ENCODE measurements at places on chromosomes 13 and 19.
A peak's percentile ranks its signal among the peaks of the same experiment; 100 is the strongest.

- peak; percentile 13 for DNase-seq
Measured at GRCh38 chr13:97067017-97067895, 73.0 kb upstream of the OXGR1 start.

DNA sequence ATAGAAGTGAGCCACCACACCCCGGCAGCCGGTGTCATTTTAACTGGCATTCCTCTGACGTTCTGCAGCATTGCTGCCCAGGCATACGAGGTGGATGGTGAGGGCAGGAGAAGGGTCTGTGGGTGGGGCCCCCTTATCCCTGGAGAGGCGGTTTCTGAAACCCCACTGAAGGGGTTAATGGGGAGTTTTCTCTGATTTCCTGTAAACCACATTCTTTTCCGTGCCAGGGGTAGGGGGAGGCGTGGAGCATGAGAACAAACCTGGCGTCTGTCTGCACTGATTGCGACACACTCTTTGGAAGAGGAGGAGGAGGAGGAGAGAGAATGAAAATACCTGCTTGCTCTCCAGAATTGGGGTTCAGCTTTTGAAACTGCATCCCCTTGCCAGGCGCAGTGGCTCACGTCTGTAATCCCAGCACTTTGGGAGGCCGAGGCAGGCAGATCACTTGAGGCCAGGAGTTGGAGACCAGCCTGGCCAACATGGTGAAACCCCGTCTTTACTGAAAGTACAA, 2.7 kb upstream of the C3 start:
- peak; percentile 83 for DNase-seq

DNA sequence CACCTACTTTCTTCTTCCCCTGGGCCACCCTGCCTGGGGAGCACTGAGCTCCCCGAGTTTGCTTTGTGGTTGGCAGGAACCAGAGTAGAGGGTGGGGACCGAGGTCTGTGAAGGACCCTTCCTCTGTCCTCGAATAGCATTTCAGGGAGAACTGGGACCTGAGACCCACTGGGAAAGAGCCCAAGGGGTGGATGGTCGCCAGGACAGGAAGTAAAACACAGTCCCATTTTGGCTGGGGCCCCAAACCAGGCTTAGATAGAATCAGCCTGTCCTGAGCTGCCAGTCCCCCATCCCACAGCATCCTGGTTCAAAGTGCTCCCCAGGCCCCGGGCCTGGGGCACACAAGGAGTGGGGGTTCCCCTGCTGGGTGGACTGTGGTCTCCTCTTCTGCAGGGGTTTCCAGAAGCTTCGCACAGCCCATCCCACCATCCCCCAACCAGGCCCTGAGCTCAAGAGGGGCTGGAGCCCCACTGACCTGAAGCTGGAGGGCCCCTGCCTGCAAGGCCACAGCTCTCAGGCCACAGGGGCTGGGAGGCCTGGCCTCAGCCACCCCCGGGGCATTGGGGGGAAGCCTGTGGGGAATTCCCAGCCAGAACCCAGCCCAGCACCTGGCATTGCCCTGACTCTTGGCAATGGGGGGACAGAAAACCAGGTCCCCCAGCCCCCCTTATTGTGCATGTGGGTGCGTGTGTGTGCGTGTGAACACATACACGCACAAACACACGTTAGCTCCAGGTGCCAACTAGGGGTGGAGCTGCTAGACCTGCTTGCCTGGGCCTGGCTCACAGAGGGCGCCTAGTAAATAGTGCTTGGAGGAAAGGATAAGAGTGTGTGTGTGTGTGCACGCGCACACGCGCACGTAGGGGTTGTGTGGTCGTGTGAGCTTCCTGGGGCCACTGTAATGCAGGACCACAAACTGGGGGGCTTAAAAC, 995 bp upstream of the MKNK2 start:
- DNase-seq = no peak

DNA sequence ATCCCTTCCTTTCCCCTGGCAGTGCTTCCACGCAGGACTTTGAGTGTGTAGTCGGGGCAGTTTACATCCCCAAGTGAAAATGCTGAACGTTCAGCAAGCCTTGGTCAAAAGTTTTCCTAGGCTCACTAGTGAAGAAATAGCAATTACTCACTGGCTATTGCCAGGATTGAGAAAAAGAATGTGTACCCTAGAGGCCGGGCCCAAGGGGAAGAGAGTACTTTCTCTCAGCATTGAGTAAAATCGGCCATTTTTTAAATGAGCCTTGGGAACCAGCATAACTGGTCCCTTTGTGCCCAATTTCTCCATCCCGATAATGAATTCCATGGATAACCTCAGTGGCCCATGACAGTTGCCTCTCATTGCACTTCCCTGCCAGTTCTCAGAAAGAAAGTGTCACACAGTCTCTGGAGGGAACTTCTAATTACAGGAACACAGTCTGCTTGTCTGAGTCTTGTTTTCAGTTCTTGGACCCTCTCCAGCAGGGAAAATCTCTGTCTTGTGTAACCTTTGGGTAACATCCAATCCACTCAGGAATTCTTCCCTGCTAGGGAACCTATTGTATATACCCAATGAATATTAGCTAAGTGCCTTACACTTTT, 7.3 kb upstream of the OR7D2 start:
- DNase-seq = peak; percentile 16

DNA sequence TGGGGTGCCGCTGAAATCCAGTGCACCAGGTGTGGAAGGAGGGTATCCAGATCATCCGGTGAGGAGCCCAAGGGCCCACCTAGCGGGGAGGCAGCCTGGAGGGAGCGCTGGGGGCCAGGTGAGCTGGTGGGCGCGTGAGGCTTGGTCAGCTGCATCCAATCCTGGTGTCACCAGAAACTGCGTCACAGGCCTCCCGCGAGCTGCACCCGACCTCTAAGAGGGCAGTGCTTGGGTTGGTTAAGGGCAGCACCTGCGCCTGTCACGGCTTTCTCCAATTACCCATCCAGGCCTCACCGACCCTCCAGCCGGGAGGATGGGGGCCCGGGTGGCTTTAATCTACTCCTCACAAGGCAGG, 284 bp downstream of the RNF17 start:
- DNase-seq = no peak

DNA sequence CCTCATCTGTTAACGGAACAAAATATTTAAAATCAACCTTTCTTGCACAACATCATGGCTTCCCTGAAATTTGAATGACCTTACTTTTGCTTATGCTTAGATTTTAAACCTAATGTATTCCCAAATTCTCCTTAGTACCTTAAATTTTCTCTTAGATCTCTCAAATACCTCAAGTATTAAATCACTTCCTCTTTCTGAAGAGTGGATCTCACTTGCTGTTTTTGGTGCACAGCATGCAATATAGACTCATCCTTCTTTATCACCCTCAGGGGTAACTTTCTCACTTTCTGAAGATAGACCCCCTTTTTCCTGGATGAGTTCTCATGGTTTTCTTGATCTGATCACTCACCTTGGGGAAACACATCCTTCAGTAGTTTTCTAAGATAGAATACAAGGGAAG, 871.7 kb downstream of the DACH1 start:
- DNase-seq = no peak

GRCh38 chr13:26867451-26868091, 107.0 kb upstream of the GPR12 start:
- peak; percentile 42 for DNase-seq

DNA sequence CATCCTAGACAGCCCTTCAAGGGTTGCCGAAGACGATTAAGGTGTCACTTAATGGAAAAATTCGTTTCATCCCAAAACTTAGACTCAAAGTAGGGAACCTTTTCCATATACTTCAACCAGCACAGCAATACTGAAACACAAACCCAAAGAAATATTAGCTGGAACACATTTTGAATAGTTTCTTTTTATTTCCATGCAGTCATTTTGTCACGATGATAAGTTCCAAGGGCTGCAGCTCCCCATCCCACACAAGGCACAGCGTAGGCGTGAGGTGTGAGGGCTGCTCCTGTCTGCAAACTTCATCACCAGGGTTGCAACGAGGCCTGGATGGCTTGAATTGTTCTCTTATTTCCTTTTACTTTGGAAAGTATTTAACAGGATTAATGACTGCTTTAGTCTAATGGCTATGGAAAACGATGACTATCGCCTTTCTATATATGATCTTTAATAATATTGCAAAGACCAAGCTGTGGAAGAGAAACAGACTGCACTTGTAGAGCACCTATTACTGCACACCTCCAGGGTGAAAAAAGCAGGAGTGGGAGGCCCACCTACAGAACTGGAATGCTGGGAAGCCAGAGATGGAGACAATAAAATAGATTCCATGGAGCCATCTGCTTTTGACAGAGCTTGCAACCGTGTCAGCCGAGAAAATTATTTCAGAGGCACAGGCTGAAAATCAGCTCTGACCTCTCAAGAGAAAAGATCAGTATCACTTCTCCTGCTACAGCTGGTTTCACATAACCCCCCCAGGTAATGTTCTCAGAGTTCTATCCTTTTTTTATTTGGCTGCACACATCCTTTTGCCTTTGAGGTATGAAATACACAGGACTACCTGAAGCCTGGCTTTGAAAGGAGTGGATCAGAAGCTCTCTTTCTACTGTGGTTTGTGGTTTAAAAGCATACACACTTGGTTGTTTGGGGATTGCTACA, 274.5 kb upstream of the NBEA start:
- no peak for DNase-seq

GRCh38 chr19:14497228-14497921, 1.4 kb upstream of the GIPC1 start:
- DNase-seq = no peak

GRCh38 chr13:35961002-35961401, 170.2 kb downstream of the DCLK1 start:
- DNase-seq = no peak

DNA sequence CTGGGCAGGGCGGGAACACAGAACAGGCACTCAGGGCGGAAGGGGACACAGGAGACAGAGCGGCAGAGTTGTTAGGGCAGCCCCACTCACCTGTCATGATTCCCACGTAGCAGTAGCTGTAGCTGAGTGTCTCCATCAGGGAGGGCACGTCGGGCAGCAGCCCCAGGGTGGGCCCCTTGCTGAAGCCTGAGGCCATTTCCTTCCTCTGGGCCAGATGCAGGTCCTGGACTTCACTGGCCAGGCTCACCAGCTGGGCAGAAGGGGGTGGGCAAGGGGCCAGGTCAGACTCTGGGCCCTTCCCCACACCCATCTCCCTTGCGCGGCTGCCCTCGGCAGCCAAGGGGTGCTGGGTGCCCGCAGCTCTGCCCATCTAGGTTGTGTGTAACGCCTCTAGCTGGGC, 5.9 kb downstream of the MBOAT7 start:
- DNase-seq = no peak

DNA sequence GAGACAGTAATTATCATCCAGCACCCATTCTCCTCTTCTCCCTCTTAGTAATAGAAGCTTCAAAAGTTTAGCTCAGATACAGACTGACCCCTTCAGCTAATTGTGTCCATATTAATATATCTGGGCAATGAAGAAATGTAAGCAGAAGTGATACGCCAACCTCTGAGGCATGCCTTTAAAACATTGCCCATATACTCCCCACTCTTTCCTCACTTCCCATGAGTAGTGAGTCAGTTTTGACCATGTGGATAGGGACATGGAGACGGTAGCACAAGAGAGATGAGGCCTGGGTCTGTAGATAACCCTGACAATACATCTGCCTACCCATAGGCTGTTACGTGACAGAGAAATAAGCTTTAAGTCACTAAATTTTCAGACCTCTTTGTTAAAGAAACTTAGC, 147.6 kb downstream of the KCTD12 start:
- DNase-seq = no peak

DNA sequence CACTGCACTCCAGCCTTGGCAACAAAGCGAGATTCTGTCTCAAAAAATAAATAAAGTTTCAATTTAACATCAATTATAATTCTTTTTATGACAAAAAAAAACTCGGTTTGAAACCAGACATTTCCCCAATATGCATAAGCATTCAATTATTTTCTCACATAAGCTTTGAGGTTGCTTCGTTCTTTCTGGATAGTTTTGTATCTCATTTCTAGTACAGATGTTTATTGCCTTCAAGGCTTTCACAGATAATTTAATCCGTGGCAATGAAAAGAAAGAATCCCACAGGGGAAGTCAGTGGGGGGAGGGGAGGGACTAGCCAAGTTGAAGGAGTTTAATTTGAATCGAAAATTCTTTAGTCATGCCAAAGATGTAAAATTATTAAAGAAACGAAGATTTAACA, 29.6 kb upstream of the TSC22D1 start:
- no peak for DNase-seq

GRCh38 chr19:1321539-1321938, 35.9 kb downstream of the EFNA2 start:
- no peak for DNase-seq

DNA sequence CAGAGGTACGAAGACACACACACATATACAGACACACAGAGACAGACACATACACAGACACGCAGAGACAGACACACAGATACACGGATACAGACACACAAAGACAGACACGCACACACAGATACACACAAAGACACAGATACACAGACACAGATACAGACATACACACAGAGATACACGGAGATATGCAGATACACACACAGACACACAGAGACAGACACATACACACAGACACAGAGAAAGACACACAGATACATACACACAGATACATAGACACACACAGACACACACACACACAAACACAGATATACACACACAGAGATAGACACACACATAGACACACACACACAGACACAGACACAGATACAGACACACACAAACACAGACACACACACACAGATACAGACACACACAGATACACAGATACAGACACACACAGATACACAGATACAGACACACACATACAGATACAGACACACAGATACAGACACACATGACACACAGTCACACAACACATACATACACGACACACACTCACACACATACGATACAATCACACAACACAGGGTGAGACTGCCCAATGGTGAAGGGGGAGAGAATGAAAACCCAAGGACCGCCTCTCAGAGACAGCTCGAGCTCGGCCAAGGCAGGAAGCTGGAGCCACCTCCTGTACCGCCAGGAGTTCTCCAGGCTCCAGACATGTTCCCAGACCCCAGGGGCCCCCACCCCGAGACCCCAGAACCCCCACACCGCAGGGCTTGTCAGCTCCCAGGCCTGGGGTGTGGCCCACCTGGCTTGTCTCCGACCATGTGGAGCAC, 8.8 kb upstream of the CCER2 start:
- no peak for DNase-seq

DNA sequence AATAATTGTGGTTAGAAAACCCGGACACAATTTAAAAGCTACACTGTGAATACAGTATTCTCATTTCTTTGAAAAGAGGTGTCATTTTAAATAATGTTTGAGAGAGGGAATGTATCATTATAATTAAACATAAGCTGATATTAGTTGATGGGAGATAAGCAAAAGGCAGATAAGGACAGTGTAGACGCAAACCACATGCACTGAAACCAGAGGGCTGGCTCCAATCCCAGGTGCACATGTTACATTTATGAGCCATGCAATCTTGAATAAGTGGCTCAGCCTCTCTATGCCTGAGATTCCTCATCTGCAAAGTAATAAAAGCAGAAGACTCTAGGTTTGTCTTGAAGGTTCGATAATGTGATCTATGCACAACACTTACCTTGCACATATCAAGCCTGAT, 238.7 kb downstream of the EFNB2 start:
- no peak for DNase-seq

GRCh38 chr19:31659897-31660210, 310.6 kb upstream of the TSHZ3 start:
- no peak for DNase-seq
